Epithelial cell of prostate (primary cell): ENCODE measurements at places on chromosomes 6 and 20.

- no peak for DNase-seq
Measured at GRCh38 chr6:34515473-34516387, 40.4 kb downstream of the SPDEF start.

- DNase-seq, result no peak
Measured at GRCh38 chr6:22883061-22883717, 313.8 kb downstream of the HDGFL1 start.

- DNase-seq, result no peak
Measured at GRCh38 chr6:76578746-76579145, 506.3 kb upstream of the IMPG1 start.

GRCh38 chr20:18724788-18725464, 88.7 kb upstream of the SCP2D1 start:
- no peak for DNase-seq

DNA sequence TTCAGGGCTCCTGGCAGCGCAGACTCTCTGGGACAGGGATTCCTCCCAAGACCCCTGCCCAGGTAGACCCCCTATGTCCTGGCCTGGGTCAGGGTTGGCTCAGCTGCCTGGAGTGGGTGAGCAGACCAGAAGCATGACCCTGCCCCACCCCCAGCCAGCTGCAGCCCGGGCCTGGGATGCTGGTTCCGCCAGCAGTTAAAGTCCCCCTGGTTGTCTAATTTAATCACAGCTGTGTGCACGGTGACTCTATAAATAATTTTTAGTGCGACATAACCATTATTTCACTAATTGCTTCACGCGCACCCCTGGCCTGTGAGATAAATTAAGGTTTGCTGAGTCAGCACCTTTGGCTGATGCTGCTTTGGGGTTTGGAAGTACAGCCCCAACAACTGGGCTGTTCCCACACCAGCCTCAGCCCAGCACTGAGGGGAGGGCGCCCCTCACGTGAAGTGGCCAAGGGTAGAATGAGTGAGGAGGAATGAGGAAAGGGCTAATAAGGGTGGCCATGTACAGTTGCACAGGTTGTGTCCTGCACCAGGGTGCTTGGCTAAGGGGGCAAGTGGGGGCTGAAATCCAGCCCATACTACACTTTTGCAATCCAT, 26.1 kb upstream of the CDH22 start:
- no peak for DNase-seq

GRCh38 chr20:25984933-25985332, 288.3 kb upstream of the ZNF337 start:
- DNase-seq, result no peak

GRCh38 chr6:14063756-14064155, 53.8 kb upstream of the CD83 start:
- DNase-seq, result no peak

GRCh38 chr6:81235512-81235911, 517.0 kb downstream of the TENT5A start:
- DNase-seq, result no peak

DNA sequence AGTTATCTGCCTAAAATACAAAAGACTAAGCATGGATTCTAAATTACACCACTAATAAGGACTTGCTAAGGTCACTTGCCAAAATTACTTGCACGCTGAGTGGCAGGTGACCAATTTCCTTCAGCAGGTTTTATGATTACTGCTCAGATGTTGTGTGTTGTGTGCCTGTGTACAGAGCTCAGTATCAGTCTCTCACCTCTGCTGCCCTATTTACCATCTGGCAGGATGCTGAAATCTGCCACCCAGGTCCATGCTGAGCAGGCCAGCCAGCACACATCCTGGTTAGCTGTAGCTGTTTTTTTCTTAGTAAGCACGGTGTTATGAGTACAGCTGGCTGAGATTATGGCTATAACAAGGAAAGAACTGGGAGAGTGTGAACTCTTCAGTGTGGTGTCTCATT, 34.0 kb downstream of the ELOVL4 start:
- no peak for DNase-seq

DNA sequence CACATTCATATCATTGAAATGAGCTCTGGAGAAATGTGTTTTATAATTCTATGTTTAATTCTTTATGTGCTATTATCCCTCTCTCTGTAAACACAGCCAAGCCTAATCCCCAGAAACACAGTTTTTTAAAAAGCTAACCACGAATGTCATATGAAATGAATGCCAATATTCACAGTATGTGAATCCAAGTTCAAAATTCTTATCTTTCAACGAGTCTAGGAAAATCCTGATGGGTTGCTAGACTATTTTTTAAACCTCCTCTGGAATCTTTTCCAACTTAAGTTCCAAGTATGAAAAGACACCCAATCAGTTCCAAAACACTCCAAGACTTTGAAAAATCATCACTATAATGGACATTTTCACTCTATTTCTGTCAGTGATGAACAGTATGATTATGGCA, 689.3 kb downstream of the HACE1 start:
- DNase-seq, result no peak

- no peak for DNase-seq
Measured at GRCh38 chr6:148144917-148145521, 197.6 kb upstream of the SASH1 start.

DNA sequence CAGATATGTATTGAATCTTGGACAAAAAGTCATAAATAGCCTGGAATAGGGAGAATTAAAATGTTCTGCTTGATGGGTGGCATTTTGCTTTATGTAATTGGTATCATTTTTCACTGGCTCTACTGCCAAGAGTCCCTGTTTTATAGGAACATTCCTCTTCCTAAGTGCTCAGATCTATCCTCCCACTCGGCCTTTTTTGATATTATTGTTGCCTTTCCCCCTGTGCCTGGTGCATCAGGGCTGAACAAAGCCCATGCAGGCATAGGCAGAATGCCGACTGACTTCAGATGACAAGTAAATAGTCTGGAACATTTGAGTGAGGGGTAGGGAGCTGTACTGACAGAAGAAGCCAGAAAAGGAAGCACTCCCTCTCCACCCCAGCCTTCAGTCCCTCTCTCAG, 127.0 kb downstream of the PKHD1 start:
- DNase-seq, result no peak

DNA sequence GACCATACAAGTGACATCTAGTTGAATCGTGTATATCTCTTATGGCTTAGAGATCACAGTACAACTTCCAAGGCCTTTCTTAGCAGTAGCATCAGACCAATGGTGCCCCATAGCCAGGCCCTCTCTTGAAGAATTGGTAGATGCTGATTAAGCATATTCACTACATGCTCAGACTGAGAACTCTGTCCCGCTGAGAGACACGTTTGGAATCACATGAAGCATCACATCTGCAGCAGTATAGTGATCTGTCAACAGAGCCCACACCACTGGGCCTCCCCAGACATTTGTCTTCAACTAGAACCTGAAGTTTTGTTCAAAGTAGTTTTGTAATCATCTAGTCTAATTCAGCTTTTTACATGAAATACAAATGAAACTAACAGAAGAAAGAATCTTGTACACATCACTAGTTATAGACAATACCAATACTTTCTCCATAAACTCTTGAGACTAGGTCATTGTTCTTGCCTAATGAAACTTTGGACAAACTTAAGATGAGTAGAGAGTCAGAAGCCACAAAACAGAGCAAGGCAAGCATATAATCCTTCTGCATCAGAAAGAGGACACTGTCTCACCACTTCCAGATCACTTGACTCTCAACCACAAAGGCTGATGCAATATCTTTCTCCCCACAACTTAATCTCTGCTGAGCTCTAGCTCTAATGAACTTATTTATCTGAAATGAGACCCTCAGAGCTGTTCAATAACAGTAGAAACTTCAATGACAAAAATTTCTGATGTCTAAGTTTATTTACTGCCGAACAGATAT, 182.7 kb downstream of the TBX18 start:
- no peak for DNase-seq

GRCh38 chr6:44057931-44058616, 69.2 kb downstream of the MRPL14 start:
- no peak for DNase-seq

- no peak for DNase-seq
Measured at GRCh38 chr20:2891343-2891742, 18.1 kb downstream of the PTPRA start.

DNA sequence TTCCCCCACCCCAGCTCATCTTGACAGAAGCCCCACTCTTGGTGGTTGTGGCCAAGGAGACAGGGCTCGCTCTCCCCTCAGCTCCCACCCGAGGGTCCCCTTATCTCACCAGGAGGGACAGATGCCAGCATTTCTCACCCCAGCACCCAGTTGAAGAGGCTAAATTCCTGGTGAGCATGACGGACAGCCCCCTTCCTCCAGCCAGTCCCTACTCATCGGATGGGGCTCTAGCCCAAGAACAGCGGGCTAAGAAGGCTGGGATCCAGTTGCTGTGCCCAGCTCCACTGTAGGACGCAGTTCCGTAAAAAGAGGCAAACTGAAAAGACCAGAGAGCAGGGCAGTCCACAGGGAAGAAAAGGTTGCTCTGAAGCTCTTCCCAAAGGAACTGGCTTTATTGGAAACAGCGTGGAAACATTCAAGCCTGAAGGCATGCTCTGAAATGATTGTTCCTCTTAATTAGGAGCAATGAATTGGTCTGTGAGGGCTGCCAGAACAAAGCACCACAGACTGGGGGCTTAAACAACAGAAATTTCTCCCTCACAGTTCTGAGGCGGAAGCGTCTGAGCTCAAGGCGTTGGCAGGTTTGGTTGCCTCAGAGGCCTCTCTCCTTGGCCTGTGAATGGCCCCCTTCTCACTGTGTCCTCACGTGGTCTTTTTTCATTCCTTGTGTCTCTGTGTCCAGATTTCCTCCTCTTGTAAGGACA, 17.9 kb upstream of the KIF25 start:
- no peak for DNase-seq

DNA sequence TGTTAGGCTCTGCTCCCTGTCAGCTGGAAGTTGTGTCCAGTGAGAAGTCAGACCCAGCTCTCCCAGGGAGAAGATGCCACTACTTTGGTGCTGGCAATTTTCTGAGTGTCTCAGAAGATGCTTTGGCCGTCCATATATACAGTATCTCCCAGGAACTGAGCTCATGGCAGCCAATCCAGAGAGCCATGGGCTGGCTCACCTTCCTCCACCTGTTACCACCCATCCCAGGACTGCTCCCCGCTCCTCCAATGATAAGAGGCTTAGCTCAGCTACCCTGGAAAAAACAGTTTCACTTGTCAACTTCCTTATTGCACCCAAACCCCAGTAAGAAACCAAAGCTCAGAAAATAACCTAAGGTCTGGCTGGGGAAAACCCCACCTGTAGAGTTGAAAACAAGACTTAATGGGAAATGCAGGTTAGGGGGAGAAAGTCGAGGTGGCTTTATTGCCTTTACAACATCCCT, at the start of gene BNIP5:
Gene BNIP5 (minus strand): TSS at position 110 of the 463 bp plus-strand sequence. CDS start 6,198 bp downstream, outside the sequence.
- no peak for DNase-seq

- no peak for DNase-seq
Measured at GRCh38 chr6:34338811-34339210, 53.7 kb downstream of the NUDT3 start.

GRCh38 chr6:148769304-148769968, 22.6 kb downstream of the UST start:
- no peak for DNase-seq

DNA sequence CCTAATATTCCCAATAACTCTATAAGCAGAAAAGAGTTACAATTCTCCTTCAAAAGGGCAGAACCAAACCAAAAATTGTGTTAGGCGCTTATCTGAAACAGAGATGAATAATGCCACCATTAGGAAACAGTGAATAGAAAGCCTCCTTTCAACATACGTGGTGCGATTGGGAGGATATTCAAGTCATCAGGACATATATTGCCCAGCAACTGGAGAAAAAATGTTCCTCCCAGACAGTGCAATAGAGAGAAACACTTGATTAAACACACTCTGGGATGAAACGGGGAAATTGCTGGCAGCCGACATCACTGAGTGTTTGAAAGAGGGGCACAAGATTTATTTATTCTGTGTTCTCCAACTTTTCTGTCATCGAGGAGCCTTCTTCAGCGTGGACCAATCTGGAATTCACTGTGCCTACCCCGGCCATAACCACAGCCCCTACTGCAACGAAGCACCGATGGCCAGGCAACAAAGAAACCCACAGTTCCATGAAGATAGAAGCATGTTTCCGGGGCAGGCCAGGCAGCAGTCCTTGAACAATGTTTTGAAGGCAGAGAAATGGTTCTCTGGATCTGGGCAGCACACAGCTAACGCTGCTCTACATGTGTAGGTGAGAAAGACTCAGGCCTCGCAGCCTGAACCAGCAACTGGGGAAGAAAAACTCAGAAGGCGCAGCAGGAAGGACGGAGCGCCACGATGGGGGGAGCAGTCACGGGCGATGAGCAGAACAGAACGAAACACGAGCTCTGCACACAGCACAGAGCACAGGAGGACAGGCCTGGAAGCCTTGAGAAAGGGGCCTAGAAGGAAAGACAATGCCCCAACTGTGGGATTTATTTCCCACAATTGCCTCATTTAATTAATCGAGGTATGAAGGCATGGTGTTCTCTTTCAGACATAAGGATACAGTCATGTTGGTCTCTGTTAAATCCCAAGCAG, 234.2 kb upstream of the FOXQ1 start:
- DNase-seq, result no peak

DNA sequence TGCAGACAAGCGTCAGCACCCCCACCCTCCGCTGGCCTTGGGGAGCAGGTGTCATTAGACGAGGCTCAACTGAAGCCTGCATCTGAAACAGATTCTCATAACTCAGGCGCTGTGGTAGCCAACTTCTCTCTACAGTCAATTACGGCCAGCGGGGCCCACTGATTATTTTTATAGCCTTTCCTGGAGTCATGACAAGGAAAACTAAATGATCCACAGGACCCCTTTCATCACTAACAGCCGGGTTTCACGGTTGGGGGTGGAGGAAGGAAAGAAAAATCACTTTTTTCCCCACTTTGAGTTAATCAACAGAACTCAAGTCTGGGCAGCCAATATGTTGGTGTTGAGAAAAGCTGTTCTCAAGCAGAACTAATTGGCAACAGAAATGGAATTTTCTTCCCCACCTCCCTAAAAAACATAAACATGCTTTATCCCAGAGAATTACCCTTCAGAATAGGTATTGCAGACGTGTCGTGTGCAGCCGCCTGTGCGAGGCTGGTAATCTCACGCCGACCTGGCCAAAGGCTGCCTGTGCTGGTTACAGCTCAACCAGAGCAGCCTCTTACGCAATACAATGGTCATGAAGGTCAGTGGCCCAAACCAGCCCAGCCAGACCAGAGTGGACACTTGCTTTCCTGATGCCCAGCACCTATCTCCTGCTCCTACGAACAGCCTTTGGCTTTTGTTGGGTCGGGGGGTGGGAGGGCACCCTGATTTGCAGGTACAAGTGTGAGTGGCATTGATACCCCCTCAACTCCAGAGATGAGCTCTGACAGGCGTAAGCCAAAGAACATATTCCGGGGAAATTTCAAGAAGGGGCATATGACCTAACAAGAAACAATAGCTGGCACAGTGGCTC, 11.0 kb downstream of the RIPOR3 start:
- DNase-seq, result no peak
